Prostate gland (tissue), 2 donors: ENCODE measurements at places on chromosomes 7 and 10. TPM values are rescaled to one million over a fixed set of nuclear protein-coding genes. Genes with fewer than 3 reads are reported as not detected.

MORN4 gene
- 4.7 TPM for total RNA-seq

GPR158 gene
- 0.36 TPM for total RNA-seq

GNGT1 gene
- not detected for total RNA-seq

GBX1 gene
- total RNA-seq: not detected

- DNase-seq: no peak
- no peaks in the 10 kb centered on the region for H3K4me1 ChIP-seq
- peaks cover 9% of the 10 kb centered on the region for H3K36me3 ChIP-seq
- no peak overlapping the region for H3K27ac ChIP-seq
- H3K4me3 ChIP-seq: no peak overlapping the region
- H3K27me3 ChIP-seq: no peaks in the 10 kb centered on the region
These were observed 29.3 kb upstream of the TTYH3 start for GRCh38 chr7:2602406-2603043.

DNA sequence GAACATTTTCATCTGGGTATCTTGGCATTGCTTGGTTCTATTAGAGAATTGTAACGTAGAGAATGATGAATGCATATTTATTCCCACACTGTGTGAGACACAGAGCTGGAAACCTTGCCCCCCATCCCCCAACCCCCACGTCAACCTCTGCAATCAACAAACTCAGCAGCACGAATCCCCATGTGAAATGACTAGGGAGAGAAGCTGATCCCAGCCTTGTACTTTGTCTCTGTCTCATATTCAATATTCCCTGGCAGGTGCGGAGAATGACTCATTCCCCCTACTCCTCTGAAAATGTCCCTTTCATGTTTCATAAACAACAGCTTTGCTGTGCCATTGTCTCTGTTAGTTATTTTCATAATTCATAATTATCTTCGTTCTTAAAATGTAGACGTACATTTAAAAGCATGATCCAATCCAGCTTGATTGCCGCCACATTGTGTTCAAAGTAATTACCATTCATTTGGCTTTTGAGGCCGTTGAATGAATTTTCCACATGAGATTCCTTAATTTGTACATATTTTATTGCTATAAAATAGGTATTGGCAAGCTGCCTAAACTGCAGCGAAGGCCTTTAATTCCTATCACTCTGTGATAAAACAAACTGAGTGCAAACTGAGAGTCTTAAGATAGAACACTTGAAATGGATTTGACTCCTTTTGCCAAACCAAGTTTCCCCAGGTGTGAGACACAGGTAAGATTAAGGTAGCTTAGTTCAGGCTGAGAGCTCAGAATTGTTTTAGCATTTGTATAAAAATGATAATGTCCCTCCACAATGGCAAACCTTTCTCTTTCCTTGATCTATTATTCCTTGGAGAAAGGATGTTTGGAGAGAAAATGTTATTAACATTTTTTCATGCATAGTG lies 920.2 kb downstream of the TYW1 start:
- H3K27ac ChIP-seq: no peak overlapping the region
- no peak overlapping the region for H3K4me3 ChIP-seq
- no peaks in the 10 kb centered on the region for H3K27me3 ChIP-seq
- H3K4me1 ChIP-seq: no peaks in the 10 kb centered on the region
